ENCODE measurements at places on chromosomes 7 and 10.
A peak's percentile ranks its signal among the peaks of the same experiment; 100 is the strongest.

DNA sequence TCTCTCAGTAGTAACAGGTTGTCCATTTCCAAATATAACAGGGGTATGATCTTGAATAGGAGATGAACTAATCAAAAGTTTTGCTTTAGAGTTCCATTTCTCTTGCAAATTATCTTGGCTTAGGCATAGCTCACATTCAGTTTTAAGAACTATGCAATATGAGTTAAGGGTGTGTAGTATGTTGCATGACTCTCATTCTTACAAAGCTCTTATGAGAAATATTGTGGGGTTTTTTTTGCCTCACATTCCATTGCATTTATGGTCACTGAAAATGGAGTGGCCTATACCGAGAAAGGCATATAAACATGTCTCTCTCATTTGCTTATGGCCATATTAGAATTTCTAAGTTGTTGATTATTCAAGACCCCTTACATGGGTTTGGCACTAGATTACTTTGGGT is 48.5 kb upstream of the LAMB1 start:
- no peak for DNase-seq

GRCh38 chr7:114598946-114599345 is 184.3 kb downstream of the FOXP2 start:
- DNase-seq, result no peak

DNA sequence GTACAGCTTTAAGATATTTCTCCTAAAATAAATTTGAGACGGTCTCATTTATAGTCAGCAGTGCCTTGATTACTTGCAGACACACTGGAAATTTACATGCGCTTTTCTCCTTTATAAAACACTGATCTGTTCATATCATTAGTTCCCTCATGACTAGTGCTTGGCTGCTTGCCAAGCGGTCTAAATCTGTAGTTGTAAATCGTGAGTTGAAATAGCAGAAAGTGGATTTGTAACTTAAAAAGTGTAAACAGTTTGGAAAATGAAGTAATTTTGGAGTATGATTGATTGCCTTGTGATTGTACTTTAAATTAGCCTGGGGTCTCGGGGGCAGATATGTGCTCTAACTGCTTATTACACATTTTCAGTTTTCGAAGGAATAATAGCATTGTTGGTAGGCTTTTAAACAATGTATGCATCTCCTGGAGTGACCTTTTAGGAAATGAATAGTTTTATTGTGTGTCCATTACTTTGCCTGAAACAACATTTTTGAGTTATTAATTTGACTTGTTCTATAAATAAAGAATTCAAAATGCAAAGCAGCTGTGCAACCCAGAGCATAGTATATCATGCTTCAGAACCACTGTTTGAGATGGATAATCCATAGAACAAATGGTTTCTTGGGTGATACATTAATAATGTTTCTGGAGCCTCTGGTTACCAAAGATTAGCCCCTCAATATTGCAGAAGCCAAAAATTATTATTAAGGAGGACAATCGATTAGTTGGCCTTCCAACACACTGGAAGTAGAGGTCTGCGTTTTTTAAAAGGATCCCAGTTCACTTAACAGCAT is 73.3 kb downstream of the ARID5B start:
- DNase-seq, result peak; percentile 53

DNA sequence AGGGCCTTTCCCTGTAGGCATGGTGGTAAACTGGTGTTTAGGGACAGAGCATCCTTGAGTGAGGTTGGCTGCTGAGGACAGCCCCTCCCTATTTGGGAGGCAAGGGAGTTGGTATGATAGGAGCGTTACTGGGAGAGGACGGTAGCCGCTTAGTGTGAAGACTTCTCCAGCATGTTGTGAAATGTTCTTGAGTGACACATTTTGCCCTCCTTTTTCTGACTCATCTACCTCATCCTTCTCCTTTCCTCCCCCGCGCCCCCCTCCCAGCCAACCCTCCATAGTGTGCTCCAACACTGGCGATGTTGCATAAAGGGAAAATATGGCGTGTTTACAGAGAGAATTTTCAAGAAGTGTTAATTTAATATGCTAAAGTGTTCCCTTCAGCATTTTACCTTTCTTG is 645.0 kb upstream of the GALNT17 start:
- no peak for DNase-seq

DNA sequence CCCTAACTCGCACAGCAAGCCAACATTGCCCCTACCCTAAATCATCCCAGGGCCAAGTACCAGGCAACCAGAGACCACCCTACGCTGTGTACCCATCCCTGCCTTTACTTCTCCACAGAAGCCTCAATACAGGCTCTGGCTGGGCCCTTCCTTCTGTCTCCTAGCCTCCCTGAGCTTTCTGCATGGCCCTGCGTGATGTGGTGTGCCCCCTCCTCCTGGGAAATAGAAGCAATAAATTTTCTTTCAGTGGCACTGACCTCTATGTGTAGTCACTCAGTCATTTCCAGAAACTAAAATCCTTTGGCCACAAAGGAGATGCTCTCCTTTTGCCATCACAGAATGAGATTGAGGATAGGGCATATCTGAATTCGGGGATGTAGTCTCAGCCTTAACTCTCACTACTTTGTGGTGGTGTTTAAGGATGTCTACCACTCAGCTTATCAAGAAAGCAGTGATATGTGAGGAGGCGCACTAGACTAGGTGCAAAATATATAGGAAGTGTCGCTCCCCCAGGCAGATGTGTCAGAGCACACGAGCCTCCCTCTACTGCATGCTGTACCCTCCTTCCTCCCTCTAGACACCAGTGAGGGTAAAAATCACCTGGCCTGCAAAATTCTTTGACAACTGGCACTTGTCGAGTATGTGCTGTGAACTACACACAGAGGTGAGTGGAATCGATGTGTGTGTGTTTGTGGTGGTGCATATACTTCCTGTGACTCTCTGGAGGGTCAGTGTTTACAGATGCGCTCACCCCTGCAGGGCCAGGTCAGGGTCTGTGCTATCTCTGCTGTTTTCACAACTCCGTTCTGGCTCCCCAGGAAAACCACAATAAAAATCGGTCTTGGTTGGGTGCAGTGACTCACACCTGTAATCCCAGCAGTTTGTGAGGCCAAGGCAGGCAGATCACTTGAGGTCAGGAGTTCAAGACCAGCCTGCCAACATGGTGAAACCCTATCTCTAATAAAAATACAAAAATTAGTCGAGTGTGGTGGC is 825.9 kb upstream of the IGFBP3 start:
- DNase-seq, result no peak

GRCh38 chr10:68550747-68551411 is 9.3 kb upstream of the TET1 start:
- peak; percentile 81 for DNase-seq

GRCh38 chr7:47814905-47815613 is 133.2 kb downstream of the PKD1L1 start:
- no peak for DNase-seq

GRCh38 chr7:77351539-77352004 is 64.6 kb downstream of the GSAP start:
- DNase-seq, result no peak

DNA sequence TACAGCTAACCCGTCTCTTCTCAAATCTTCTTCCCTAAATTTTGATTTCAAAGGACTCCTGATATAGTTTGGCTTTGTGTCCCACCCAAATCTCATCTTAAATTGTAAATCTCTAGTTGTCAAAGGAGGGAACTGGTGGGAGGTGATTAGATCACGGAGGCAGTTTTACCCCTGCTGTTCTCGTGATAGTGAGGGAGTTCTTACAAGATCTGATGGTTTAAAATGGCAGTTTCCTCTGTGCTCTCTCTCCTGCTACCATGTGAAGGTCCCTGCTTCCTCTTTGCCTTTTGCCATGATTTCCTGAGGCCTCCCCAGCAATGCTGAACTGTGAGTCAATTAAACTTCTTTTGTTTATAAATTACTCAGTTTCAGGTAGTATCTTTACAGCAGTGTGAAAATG is 269.3 kb downstream of the POLR1F start:
- DNase-seq, result no peak

- DNase-seq, result no peak
Observed at GRCh38 chr7:37410305-37411229, 38.1 kb downstream of the ELMO1 start.

DNA sequence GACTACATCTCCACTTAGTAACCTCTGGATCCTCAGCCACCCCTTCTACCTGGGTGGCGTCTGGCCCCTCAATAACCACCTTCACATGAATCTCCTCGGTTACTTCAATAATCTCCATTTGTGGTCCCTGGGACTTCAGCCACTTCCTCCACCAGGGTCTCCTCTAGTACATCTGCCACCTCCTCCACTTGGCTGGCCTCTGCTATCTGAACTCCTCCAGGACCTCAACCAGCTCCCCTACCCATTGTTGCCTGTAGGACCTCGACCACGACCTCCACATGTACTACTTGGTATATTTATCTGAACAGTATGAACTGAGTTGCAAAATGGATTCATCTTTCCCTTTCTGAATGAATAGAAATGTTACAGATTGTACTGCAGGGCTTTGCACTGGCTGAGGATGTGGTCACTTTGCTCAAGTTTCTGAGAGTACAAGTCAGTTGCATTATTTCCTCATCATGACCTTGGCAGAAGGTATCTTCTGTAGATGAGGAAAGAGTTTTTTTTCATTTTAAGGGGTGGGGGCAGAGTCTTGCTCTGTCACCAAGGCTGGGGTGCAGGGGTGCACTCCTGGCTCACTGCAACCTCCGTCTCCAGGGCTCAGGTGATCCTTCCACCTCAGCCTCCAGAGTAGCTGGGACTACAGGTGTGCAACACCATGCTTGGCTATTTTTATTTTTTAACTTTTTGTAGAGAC is 36.0 kb downstream of the MAT1A start:
- no peak for DNase-seq

- DNase-seq, result no peak
Observed at GRCh38 chr7:125547505-125547904, 617.9 kb upstream of the POT1 start.

DNA sequence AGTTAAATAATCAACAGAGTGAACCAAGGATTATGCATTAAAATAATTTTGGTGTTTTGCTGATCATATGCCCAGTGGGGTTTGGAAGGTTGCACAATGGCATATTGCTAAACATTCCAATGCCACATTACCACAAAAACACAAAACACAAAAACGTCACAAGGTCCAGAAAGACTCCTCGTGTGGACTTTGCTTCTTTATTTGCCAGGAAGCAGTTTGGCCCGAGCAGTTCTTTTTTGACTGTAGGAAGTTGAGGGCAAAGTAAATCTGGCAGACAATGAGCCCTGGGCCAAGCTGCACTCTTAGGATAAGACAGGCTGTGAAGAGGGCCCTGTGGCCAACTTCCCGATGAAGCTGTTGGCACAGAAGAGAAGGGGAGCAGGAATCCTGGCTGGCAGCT is 39.2 kb upstream of the SLC35B4 start:
- DNase-seq, result no peak

DNA sequence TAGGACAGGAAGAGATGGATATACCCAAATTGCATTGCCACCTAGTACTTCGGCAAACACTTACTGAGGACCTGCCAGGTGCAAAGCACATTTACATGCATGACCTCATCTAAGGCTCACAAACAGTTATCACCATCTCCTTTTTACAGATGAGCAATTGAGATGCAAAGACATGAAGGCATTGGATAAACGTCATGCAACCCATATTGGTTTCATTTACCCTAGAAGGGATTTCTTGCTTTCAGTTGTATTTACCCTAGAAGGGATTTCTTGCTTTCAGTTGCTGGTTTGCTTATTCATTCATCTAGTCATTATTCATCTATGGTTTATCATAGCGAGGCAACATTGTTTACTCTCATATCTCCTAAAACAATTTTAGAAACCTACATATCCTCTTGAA is 52.2 kb downstream of the STEAP1B start:
- DNase-seq, result no peak

DNA sequence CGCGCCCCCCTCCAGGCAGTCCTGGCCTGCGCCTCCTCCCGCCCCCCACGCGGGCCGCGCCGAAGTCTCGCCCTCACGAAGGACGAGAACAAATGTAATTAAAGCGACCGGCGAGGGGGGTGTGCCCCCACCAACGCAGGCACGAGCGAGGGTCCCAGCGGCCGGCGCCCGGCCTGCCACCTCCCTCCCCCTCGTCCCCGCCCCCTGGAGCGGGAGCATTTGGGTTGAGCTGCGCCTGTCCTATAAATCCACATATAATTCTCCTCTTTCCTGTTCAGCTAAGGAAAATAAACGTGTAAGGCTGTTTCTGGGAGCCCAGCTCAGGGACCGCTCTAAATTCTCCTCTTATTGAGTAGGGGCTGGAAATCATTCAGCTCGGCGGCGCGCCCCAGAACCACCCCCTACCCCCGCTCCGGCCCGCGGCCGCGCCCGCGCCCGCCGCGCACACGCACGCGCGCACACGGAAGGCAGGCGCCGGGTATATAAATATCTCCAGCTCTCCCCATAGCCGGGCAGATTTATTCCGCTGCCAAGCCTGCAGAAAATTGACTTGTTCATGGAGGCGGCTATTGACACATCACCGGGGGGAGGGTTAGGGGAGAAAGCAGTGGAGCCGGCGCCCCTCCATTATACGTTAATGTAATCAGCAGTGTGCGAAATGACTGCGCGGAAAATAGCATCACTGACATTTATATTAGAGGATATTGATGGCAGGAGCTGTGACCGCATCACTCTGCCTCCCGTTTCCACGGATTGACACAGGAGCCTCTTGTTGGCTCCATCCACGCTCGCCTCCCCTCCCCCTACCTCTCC is 61.6 kb upstream of the BTRC start:
- peak; percentile 5 for DNase-seq

- peak; percentile 82 for DNase-seq
Observed at GRCh38 chr7:134547397-134548054, 1.4 kb upstream of the AKR1B15 start.

DNA sequence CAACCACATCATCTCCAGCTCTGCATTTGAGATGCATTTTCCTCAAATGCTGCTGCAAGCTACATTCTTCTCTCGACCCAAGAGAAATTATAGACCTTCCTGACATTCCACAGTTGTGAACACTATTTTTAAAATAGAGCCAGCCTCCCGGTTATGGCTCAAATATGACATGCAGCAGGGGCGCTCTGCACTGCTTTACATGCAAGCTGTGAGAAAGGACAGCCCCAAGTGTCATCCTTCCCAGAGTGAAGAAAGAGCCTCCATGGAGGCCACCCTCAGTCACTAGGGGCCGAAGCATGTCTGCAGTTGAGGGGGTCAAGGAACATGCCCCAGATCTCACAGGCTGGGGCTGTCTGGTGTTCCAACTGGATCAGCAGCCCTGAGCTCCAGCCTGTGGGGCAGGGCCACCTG is 63.9 kb upstream of the CHST15 start:
- peak; percentile 51 for DNase-seq

GRCh38 chr10:77922566-77923179 is 3.9 kb downstream of the DLG5 start:
- no peak for DNase-seq

DNA sequence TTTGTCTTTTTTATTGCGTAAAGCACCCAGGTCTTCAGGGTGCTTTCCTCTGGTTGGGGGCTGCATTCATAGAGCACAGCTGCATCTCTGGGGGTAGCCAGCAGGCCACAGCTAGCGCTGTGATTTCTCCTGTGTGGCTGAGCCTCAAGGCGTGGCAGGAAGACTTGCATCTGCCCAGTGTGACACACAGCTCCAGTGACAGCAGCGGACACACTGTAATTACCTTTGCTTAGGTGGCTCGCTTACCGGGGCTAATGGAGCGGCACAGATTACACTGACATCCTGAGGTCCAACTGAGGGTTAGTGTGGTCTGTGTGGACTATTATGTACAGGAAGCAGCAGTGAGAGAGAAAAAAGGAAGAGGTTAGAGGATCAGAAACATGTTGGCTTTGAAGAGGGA is 27.1 kb downstream of the ABCB4 start:
- no peak for DNase-seq

Measured in astrocyte of the spinal cord (primary cell).